ENCODE measurements at places on chromosomes 7 and 10.

- DNase-seq, result no peak
Measured at GRCh38 chr10:121696854-121697253, 98.6 kb upstream of the FGFR2 start.

- no peak for DNase-seq
Measured at GRCh38 chr10:75492173-75492925, 60.9 kb downstream of the LRMDA start.

GRCh38 chr7:106125417-106125816, 13.3 kb upstream of the SYPL1 start:
- DNase-seq, result no peak

DNA sequence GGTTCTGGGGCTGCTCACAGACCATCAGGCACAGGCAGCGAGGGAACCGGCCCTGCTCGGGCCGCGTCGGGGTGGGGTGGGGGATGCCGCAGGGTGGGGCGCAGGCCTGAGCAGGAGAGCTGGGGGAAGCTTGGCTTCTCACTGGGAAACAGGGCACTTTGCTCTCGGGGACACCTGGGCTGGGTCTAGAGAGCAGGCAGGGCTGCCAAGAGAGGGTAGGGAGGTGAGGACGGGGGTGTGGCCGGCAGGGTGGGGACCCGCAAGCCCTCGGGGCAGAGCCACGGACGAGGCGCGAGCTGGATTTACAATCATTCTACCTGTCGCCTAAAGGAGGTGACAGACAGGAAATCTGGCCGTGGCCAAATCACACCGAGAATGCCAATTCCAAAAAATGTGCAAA, 11.1 kb downstream of the INTS1 start:
- no peak for DNase-seq

- no peak for DNase-seq
Measured at GRCh38 chr10:70552586-70552985, 50.0 kb downstream of the PRF1 start.

GRCh38 chr7:158495786-158496185, 91.8 kb downstream of the PTPRN2 start:
- no peak for DNase-seq

- DNase-seq, result no peak
Measured at GRCh38 chr10:93576888-93577287, 10.4 kb downstream of the FFAR4 start.

- DNase-seq, result no peak
Measured at GRCh38 chr7:68733219-68734153, 864.8 kb upstream of the AUTS2 start.

GRCh38 chr10:5423771-5424170, 11.4 kb downstream of the NET1 start:
- DNase-seq, result no peak

GRCh38 chr7:116766881-116767280, 94.9 kb downstream of the MET start:
- DNase-seq, result no peak

GRCh38 chr7:127937066-127937680, 94.1 kb downstream of the LRRC4 start:
- DNase-seq, result no peak

- DNase-seq, result no peak
Measured at GRCh38 chr7:544338-545221, 24.9 kb upstream of the PDGFA start.

- DNase-seq, result no peak
Measured at GRCh38 chr7:110264288-110264687, 826.6 kb upstream of the LRRN3 start.

DNA sequence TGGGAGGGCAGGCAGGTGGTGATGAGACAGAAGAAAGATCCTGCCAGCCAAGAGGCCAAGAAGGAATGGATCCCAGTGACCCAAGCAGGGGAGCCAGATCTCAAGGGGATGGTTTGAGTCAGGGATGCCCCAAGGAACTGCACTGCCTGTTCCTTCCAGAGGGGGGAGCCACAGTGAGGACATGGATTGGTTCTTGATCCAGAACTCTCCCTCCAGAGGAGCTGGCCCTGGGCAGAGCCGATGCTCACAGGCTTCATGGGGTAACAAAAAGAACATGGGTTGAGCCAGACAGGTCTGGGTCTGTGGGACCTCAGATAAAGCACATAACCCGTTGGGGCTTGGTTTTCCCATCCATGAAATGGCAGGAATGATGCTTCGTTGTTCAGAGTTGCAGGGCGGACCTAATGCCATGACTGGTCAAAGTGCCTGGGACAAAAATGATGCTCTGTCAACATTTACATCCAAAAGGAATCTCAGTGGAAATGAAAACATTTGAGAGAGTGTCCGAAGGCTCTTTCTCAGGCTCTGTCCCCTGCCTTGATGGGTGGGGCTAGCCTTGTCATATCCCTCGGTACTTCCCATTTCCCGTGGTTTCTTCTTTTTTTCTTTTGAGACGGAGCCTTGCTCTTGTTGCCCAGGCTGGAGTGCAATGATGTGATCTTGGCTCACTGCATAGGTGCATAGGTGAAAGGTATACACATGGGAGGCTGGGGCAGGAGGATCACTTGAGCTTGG, 4.7 kb upstream of the DENND2A start:
- no peak for DNase-seq

- no peak for DNase-seq
Measured at GRCh38 chr10:1571587-1572237, 165.6 kb downstream of the ADARB2 start.

DNA sequence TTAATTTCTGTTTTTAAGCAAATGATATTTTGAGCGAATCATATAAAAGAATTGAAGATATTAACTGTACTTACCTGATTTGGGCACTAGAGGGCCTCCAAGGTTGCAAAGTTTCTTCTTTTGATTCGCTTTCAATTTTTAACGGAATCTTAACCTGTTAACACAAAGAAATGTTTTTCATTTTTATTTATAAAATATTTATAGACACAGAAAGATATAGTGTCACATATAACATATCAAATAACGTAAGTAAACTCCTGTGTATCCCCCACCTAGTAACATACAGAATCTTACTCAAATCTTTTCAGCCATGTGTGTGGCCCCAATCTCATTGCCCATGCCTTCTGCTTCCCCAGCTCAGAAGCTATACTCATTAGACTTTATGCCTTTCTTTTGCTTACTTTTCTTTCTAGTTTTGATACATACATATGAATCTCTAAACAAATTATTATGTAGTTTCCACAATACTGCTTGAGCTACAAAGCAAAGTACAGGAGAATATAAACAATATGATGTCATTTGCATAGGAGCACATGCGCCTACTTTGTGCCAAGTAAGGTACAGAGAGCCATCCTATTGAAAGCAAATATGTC, 49.5 kb upstream of the ZPBP start:
- no peak for DNase-seq

DNA sequence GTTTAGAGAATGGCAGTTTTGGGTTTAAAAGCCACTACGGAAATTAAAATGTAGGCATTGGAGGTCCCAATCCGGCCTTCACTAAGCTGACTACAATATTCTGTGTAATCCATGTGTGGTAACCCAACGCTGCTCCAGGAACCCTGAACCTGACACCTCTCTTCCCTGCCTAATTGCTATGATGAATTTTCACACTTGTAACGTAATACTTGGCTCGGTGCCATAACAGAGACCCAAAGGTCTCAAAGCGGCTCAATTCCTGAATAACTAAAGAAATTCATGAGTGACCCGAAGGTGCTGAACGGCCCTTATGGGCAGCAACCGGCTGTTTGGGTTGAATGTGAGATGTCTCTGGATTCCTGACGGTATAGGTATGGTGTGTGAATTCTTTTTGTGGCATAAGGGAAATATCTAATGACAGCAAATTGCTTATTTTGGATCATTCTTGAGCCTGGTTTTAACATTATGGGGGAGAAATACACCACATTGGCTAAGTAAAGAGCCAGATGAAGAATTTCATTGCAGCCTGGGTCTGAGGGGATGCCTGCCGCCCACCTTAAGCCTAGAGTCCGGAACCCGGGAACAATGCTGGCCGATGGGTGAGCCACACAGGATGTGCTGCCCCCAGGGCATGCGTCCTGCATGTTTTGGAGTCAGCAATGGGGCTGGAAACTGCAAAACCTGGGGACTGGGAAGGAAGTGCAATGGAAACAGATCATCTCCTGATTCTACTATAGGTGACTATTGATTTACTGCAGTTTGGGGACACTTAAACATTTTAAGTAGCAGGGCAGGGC, 69.7 kb upstream of the FZD8 start:
- no peak for DNase-seq

GRCh38 chr10:78134773-78135306, 101.2 kb downstream of the RPS24 start:
- DNase-seq, result no peak

DNA sequence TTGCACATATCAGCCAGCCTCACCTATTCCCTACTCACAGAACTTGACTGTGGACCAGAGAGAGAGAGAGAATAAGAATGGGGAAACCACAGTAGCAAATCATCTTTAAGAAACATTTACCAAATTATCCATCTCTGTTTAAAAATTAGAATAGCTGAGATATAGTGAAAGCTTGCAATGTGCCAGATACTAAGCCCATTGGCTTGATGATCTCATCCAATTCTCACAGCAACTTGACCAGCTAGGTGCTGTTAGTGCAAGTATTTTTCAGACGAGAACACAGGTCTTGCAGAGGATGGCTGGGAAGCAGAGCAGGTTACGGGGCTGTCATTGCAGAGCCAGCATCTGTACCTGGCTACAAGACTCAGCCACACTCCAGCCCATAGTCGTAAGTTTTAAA, 50.9 kb downstream of the KLF6 start:
- no peak for DNase-seq

GRCh38 chr7:123282181-123282580, 82.4 kb upstream of the SLC13A1 start:
- DNase-seq, result no peak

GRCh38 chr7:17830206-17830605, 110.1 kb downstream of the SNX13 start:
- no peak for DNase-seq

DNA sequence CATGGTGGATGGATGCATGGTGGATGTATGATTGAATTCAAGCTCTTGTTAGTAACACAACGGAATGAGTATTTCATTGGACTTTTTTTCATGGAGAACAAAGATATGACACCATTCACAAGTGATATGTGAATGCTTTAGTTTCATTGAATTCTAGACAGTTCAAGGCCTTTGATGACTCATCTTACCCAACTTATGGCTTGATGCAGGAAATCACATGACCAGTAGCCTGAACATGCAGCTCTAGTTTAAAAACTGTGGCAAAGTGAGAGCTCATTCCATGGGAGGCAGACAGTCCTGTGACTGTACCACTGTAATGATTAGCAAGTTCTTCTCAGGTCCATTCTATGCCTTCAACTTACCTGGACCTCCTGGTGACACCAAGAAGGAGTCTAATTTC, 1239.3 kb downstream of the TYW1 start:
- DNase-seq, result no peak

GRCh38 chr7:127905491-127906330, 125.5 kb downstream of the LRRC4 start:
- DNase-seq, result peak; percentile 4

DNA sequence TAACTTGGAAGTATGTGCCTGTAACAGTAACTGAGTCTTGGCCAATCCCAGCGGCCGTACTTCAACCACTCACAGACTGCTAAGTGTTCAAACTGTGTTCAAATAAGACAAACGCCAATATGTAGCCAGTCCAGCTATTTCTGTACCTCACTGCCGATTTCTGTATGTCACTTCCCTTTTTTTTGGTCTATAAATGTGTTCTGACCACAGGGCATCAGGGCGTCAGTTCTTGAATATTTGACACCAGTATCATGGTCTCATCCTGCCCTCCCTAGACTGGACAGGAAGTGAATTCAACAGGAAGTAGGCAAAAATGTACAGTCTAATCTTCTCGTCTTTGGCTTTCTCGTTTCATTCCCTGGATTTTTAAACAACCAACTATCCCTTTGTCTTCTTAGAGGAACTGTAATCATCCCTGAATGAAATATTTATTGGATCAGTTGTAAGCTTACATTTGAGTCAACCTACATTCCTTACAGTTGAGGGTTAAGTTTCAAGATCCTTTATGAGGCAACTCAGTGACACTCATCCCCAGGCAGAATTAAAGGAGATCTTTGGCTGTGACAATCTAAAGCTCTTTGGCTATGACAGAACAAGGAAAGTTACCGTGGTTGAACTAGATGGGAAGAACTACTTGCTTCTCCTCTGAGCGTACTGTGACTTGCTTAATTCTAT, 232.7 kb downstream of the NSUN6 start:
- peak; percentile 17 for DNase-seq

GRCh38 chr10:46255801-46256747, 30.7 kb upstream of the ANTXRL start:
- DNase-seq, result peak; percentile 87

All from hepatic stellate cell (primary cell).